ENCODE measurements at places on chromosomes 3 and 15.

GRCh38 chr15:63576441-63576840 is 20.7 kb upstream of the FBXL22 start:
- no peak for DNase-seq

DNA sequence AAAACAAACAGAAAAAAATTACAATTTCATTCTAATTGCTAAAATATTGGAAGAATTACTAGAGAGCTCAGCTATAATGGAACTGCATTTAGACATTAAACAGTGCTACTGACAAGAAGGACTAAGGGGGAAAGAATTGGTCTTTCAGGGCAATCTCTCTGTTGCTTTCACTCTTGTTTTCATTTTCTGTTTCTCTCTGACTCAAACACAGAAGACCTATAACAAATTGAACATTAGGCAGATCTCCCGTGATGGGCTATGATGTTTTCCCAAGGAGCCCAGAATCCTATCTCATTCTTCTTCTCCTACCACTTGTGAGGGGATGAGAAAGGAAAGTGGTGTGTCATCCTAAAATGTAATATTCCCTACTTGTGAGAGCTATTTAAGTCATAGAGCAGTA is 358.0 kb upstream of the TGFBR2 start:
- no peak for DNase-seq

GRCh38 chr3:176119826-176120225 is 1077.5 kb downstream of the TBL1XR1 start:
- DNase-seq: no peak

DNA sequence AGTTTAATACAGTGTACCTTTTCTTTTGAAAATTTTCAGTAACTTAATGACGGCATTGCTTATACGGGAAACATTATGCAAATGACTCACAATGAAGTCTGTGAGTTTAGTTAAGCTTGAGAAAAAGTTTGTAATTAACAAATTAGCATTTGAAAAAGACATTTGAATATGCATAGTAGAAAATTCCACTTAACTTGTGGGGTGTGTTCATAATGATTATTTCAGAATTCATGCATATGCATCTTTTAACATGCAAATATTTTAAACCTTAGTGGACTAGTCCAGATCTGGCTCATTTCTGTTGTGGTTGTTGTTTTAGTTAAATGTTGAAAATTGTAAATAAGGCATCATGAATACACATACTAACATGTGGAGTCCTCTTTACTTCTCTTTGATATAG is 239.4 kb downstream of the ROBO2 start:
- DNase-seq: no peak

- no peak for DNase-seq
Observed at GRCh38 chr15:63493436-63493835, 11.0 kb upstream of the USP3 start.

GRCh38 chr3:158105710-158106253 is 438 bp downstream of the SHOX2 start:
- DNase-seq: peak; percentile 34

- DNase-seq: peak; percentile 33
Observed at GRCh38 chr3:13884851-13885703, 5.2 kb upstream of the WNT7A start.

DNA sequence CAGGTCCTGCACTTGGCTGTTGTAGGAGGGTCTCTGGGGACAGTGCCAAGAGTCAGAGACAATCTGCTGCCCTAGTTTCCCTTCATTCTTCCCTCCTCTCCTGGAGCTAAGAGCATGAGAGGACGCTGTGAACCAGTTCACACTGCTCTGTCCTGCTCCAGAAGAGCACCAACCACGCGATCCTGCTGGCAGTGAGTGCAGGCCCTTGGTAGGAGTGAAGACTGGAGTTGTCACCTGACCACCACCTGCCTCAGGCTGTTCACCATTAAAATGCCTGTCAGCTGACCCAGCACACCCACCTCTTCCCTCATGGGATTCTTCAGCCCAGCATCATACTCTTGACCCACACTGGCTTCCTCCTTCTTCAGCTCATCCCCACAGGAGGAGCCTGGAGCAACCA is 2.9 kb downstream of the TM6SF1 start:
- no peak for DNase-seq

GRCh38 chr3:63943678-63944077 is 31.5 kb upstream of the SCAANT1 start:
- DNase-seq: no peak

DNA sequence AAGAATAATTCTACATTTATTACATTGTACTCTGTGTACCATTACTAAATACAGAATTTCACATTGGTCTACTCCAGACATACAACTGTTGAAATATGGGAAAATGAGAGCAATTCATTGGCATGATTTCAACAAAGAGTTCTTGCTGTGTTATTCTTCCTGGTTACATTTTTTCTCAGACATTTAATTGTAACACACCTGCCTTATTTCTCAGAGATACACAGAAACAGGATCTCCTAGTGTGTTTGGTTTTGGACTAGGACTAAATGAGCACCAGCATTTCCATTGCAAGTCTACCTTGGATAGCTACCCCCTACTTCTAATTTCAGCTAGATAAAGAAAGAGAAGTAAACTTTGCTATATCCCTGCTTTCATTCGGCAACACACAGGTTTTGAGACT is 274.3 kb upstream of the CNTN4 start:
- DNase-seq: no peak

GRCh38 chr15:100042558-100042957 is 299.2 kb downstream of the ADAMTS17 start:
- no peak for DNase-seq

DNA sequence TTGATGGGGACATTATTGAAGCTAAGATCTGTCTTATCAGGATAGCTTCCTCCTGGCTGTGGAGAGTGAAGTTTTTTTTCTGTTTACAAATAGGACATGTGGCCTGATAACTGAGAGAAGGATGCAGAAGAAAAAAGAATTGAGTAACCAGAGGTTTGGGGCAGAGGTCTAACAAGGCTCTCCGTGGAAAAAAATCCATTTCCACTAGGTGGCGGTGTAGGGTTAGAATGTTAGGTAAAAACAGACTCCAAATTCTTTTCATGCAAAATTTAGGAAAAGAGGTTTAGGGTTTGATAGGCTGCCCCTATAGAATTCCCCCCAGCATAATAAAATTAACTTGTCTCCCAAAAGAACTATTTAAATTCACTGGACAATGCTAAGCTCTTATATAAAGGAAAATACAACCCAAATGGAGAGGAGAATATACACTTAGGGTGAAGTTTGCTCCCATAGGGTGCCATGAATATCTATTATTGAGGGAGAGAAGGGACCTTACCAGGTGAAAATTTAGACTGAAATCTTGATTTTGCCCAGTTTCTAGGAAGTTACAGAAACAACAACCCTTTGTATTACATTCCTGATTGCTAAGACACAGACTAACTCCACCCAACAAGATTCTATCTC is 1560.4 kb downstream of the OTOL1 start:
- peak; percentile 68 for DNase-seq

DNA sequence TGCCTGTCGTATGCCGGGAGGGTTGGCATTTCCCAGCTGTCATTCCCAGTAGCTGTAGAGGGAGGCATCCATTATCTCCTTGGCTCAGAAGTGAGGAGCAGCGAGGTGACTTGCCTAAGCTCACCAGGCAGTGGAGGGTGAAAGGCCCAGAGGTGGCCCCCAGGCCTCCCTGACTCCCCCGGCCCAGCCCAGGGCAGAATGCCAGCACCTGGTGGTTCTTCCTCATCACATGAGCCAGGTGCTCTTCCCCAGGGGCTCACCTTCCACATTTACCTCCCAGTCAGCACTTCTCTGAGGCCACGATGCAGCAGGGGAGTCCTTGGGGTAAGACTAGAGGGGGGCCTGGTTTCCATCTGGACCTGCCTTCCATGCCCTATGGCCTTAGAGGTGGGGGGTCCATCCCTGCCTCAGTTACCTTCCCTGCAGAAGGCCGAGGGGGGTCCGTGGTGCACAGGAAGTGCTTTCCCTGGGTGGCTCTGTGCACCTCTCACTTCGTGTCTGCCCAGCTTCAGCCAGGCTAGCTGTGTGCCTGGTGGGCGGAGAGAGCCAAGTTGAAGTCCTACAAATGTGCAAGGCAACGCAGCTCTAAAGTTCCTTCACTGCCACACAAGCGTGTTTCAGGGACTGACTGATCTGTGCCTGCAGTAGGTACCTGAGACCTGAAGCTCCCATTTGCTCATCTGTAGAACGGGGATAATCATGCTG is 70.3 kb upstream of the PLXNA1 start:
- DNase-seq: no peak

- peak; percentile 40 for DNase-seq
Observed at GRCh38 chr3:49785565-49786356, 581 bp downstream of the IP6K1 start.

DNA sequence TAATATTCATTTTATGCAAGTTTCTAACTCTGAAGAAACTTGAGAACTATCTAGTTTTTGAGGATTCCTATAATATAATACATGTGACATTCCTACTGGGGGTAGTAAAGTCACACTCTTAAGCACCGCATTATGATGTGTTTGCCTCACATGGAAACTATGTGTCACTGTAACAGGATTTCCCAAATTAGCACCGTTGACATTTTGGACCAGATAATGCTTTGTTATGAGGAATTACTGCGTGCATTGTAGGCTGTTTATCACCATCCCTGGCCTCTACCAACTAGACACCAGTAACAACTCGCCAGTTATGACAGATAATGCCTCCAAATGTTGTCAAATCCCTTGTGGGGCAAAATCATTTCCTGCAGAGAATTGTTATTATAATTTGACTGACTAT is 267.8 kb downstream of the RAP2B start:
- DNase-seq: no peak

DNA sequence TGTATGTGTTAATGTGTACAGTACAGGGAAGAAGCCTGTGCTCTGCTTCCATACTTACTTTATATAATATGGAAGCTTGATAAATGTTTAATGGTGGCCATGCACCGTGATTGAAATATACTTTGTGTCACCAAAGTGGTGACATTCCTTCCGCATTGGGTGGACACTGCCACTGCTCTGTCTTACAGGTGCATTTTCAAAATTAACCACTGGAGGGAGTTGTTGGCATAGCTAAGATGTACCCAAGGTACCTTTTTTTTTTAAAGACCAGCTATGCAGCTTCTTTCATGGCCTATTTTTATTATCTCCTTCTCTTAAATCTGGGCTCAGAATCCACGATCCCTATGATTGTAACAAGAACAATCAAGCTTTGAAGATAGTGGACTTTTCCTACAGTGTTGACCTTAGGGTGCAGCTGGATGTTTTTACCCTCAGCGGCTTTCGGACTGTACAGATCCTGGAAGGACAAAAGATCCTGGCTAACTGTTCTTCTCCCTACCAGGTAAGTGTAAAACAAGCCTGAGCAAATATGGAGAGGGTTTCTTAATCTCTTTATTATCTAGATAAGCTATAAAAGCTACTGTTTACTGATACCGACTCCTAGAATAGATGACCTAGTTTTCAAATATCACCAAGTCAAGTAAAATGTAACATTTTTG is 21.6 kb upstream of the PAK6 start:
- DNase-seq: peak; percentile 51

DNA sequence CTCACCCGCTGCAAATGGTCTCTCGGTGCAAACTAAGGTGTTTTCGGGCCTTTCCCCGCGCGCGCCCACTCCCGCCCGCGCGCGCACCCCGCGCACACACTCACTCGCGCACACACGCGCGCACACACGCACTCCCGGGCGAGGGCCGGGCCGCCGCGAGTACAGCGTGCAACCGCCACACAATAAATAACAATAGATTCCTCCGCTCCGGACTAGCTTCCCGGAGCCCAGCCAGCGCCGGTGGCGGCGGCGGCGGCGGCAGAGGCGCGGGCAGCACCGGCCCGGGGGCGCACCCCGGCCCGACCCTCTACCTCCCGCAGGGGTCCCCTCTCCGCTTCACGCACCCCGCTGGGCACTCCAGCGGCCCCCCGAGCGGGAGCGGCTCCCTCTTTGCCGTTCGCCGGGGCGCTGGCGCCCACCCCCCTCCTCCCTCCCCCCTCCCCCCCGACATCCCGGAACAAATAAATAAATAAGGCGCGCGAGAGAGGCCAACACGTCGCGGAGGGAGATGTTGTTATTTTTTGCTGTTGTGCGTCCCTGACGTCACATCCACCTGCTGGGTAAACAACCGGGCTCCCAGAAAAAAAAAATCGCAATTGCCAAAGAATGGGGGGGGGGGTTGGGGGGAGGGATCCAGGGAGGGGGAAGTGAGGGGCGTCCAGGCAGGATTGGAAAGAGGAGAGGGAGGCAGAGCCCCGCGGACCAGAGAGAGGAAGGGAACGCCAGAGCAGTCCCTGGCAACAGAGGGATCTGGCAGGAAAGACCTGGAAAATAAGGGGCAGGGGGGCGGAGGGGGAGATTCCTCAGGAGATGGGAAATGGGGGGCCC is at the start of gene FOXP1:
Gene FOXP1, minus strand, starts transcription at position 163 of the 828 bp plus-strand sequence. CDS start 385,347 bp downstream, outside the sequence.
- peak; percentile 67 for DNase-seq

DNA sequence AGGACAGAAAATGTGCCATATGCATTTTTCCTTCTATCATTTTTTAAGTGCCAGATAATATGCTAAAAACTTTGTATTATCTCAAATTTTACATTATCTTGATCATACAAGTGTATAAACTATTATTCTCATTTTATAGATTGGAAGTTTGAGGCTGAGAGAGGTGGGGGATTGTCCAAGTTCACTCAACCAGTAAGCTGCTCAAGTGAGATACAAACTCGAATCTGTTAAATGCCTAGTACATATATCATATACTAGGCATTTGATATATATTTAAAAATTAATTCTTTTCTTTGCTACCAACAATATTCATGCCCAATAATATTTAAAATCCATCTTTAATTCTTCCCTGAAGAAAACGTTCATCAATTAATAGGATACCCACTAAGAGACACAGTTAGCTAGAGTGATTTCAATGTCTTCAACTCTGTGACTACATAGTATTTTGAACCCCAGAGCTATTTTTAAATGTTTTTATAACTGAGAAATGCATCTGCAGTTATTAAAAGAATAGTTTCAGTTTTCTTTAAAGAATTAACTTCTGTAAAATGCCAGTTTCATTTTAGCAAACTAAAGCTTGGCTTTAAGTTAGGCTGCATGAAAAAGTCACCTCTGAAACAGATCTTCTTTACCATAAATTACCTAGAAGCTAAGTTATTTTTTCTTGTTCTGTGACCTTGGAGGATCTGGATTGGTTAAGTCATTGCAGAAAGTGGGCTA is 40.4 kb downstream of the IQCB1 start:
- DNase-seq: no peak

DNA sequence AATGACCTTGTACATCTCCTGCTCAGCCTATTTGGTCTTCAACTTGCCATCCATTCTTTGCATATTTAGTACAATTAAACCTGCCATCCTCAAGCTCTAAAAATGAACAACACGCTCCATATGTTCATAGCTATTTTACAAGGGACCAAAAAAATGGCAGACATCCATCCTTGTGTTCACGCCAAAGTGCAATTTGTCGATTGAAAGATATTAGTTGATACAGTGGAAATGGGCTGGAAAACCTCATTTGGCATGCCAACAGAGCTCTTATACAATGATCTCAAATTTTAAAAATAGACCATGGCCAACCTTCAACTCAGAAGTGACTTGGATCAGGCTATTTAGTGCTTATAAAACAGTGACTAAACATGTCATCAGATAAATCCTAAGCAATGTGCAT is 413.6 kb upstream of the ARL6 start:
- DNase-seq: no peak

DNA sequence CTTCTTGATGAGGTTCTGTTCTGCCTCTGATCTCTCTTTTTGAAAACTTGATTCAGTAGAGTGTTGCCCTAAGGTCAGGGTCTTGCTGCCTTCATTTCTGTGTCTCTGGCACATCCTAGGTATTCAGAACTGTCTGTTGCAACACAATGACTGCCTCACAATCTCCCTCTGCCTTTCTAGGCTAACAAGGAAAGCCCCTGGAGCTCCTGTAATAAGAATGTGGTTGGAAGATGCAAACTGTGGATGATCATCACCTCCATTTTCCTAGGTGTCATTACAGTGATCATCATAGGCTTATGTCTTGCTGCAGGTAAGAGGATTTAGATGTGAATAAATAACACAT is 7.0 kb downstream of the C3orf52 start:
- DNase-seq: no peak

Measured in Kasumi-1 (cell line).